ENCODE measurements at places on chromosomes 5 and 9.
A peak's percentile ranks its signal among the peaks of the same experiment; 100 is the strongest.

DNA sequence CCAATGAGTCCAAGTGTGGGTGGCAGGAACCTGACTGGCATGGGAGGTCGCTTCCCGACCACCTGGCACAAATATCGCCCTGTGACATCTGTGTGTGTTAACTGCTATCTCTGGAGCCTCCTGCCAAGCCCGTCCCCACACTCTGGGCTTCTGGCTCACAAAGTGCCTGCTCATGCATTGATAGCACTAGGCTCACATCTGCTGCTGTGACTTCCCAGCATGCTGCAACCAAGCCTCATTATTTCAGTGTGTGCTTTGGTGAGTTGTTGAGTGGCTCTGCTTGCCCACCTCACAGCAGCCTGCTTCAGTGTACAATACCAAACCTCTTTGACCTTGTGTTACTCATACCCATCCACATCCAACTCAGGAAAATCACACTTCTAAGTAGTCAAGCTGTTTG lies 139.8 kb downstream of the APBA1 start:
- DNase-seq, result peak; percentile 23

GRCh38 chr9:106620866-106621265 lies 242.1 kb upstream of the ZNF462 start:
- no peak for DNase-seq

DNA sequence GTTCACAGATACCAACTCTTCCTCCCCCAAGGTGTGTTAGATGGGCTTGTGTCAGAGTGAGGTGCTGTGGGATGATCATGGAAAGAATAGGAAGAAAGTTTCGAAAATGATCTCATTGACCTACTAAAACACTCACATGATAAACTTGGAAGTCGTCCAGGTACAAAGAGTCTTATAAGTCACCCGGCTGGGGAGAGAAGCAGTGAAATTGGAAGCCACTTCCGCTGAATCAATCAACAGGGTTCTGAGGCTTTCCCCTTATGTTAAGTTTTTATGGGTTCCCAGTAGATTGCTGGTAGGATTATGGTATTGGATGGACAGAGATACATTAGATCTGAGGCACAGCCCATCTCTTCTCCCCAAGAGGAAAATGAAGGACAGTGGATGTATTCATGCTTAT lies 218.8 kb upstream of the MSX2 start:
- no peak for DNase-seq

DNA sequence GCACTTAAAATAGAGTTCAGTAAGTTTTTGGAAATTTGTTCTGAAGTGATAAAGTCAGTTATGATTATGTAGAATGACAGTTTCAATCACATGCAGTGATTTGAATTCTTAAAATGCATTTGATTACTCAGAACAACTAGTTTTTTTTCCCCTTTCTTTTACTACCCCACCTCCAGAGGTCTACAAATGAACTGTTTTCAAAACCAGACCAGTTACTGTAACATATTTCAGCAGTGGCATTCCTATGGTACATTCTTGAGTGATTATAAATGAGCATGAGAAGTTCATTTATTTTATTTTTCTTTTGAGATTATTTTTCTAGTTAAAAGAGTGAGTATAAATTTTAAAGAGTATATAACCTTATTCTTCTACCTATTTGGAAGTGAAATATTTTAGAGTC lies 71.6 kb downstream of the NNT start:
- DNase-seq, result no peak

- DNase-seq, result no peak
Measured at GRCh38 chr5:4551034-4551433, 589.1 kb upstream of the ADAMTS16 start.

GRCh38 chr9:34267660-34268059 lies 61.4 kb downstream of the KIF24 start:
- peak; percentile 53 for DNase-seq

DNA sequence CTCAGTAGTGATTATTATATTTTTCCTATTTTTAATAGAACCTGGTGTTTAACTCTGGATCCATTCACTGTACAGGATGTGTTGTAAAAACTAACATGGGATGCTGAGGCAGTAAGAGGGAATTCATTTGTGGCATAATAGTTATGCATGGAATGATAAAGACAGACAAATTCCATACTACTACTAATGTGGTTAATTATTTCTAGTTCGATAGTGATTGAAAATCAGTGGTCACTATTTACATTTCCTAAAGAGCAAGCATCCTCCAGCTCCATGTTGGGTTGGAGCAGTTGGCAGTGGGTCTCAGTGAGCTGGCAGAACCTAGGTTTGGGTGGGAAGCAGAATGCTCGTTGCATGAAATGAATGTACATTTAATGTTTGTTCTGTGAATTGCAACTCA lies 122.6 kb downstream of the SAXO1 start:
- DNase-seq, result no peak

GRCh38 chr5:158776681-158777080 lies 323.0 kb downstream of the EBF1 start:
- no peak for DNase-seq

GRCh38 chr9:16521868-16522411 lies 348.5 kb downstream of the BNC2 start:
- DNase-seq, result no peak

DNA sequence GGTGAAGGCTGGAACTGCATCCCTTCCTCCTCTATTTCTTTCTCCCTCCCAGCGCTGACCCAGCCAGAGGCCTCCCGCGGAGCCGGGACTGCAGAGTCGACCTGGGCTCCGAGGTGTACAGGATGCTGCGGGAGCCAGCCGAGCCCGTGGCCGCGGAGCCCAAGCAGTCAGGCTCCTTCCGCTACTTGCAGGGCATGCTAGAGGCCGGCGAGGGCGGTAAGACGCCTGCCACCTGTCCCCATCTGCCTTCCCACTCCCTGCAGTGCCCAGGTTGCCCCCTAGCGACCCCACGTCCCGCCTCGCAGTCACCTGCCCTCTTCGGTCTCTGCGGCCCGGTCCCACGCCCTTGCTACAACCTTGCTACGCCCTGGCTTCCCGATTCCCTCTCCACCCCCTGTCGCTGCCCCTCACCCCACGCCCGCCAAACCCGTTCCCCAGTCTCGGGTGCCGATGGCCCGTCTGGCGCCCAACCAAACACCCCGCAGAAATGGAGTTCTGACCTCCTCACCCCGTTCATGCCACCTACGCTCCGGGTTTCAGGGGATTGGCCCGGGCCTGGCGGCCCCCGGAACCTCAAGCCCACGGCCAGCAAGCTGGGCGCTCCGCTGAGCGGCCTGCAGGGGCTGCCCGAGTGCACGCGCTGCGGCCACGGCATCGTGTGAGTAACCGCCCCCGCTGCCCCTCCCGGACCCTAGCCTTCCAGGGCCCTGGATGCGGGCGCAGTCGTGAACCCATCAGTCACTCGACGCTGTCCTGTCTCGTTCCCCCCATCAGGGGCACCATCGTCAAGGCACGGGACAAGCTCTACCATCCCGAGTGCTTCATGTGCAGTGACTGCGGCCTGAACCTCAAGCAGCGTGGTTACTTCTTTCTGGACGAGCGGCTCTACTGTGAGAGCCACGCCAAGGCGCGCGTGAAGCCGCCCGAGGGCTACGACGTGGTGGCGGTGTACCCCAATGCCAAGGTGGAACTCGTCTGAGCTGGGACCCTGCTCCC lies 14.1 kb downstream of the PDLIM4 start:
- no peak for DNase-seq

DNA sequence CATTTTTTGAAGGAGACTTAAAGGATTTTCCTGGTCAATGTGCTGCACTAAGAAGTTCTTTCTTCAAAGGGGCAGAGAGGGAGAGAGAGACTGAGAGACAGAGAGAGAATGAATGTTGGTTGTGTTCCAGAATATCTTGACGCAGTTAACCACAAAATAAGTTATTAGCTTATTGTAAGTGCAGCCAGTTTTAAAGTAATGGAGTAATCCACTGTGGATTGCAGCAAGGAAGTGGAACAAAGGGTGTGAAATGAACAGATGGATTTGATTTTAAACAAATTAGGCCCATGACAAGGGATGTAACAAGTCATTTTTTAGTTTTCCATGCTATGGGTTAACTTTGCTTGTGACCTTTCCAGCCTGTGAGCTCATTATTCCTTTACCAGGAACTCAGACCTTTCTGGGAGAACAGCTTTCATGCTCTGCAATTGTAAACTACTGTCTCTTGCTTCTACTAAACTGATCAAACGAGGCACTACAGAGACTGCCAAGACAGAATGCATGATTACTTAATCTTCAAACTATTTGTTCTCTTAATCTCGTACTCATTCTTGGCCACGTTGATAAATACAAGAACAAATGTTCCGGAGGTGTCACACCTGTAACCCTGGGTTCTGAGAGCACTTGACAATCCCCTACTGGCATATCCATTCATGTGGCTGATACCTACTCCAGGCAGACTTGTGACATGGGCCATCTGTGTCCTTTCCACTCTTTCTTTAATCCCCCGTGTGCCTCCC lies 131.1 kb downstream of the TLE1 start:
- DNase-seq, result no peak

- DNase-seq, result peak; percentile 31
Measured at GRCh38 chr9:76716085-76716672, 48.1 kb upstream of the PCA3 start.

DNA sequence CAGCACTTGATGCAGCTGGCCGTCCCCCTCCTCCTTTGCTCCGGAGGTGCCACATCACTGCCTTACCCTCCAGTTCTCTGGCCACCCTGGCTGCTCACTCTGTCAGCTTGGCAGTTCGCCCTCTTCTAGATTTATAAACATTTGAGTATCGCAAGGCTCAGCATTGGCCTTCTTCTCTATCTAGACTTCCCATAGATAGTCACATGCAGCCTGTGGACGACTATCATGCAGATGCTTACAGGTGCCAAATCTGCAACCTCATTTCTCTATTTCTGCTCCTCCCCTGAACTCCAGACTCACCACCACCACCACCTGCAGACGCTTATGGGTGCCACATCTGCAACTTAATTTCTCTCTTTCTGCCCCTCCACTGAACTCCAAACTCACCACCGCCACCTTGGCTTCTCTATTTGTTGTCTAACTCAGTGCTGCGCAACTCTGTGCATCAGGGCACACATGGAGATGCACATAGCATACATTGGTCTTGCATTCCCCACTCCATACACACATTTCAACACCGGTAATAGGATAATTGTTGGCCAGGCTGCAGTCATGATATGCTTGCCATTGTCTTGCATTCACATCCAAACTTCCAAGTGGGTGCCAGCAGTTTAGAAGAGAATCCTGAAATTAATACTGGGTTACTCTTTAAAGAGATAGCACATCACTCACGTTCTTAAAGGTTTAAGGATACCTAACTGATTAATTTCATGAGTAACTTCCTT lies 1.9 kb upstream of the DAP start:
- DNase-seq, result no peak

DNA sequence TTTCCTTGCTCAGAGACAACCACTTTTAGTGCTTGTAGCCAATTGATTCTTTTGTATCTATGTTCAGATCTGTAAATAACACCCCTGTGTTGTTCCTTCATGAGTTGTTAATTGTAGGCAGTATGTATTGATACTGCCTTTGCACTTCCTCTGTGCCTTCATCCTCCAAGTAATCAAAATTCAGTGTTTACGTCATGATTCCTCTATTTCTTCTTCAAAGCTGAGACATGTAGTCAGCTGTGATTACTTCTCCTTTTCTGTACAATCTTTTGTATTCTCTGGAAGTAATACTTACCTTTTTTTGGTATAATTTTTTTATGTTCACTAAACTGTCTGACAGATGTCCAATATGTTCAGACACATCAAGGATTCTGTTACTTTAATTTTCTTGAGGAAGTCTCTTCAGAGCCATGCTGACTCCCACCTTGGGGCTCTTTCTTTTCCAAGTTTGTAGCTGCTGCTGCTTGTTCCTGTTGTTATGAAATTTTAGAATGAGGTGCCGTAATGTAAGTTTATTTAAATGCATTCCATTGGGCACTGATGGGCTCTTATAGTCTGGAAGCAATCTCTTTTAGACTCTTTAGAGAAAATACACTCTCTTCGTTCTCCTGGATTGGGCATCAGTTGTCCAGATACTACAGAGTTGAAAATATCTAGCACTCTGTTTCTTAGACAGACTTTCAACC lies 30.5 kb upstream of the LRRC70 start:
- no peak for DNase-seq

- no peak for DNase-seq
Measured at GRCh38 chr9:85421641-85422040, 320.1 kb downstream of the AGTPBP1 start.

GRCh38 chr9:20844916-20845315 lies 160.9 kb downstream of the FOCAD start:
- no peak for DNase-seq

- DNase-seq, result no peak
Measured at GRCh38 chr5:149011084-149011483, 51.8 kb downstream of the SH3TC2 start.

- no peak for DNase-seq
Measured at GRCh38 chr5:126004636-126005035, 418.6 kb upstream of the GRAMD2B start.

DNA sequence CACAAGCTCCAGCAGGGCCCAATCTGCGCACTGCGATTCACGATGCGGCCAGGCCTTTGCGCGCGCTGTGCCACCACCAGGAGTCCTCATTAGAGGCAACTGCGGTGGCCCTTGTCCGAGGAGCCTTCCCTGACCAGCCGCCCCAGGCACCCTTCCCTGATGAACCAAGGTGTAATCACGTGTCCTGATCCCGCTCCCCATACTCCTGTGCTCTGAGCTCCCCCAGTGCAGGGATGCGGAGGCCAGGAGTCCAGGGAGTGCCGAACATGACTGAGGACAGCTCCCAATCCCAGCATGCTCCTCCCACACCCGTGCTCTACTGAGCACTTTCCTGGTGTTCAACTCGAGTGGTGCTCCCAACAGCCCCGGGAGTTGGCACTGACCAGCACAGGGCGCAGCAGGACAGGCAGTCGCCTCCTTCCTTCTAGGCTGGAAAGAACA lies 134.8 kb downstream of the ZNF354C start:
- no peak for DNase-seq

- DNase-seq, result no peak
Measured at GRCh38 chr5:154793599-154794524, 38.7 kb downstream of the LARP1 start.

- no peak for DNase-seq
Measured at GRCh38 chr5:111942661-111943401, 185.8 kb upstream of the NREP start.
